Muscle of leg (tissue), 16 donors: ENCODE measurements at places on chromosomes 1 and 21. TPM values are rescaled to one million over a fixed set of nuclear protein-coding genes. Genes with fewer than 3 reads are reported as not detected.

DNA sequence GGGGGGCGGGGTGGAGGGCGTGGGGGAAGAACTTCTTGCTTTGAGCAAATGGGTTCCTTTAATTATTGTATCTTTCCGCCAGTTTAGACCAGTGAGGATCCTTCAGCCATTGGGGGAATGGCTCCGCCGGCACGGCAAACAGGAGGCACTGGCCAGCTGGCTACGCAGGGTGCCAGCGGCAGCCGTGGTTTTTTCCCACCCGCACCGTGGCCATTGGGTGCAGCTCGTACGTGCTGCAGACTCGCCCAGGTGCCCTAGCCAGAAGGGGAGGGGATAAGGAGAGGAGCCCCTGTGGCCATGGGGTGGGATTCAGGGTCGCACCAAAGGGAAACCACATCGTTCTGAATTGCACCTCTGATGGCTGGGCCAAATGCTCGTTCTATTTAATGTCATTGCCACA lies 65.6 kb downstream of the RGSL1 start:
- H3K4me1 ChIP-seq = no peaks in the 10 kb centered on the region
- no peak overlapping the region for H3K27ac ChIP-seq
- H3K4me3 ChIP-seq = no peak overlapping the region

- no peak overlapping the region for H3K27ac ChIP-seq
- H3K27me3 ChIP-seq = no peaks in the 10 kb centered on the region
- H3K36me3 ChIP-seq = no peaks in the 10 kb centered on the region
- peaks cover 2% of the 10 kb centered on the region for H3K4me1 ChIP-seq
- no peak overlapping the region for H3K4me3 ChIP-seq
Measured at GRCh38 chr1:45880930-45881329, 77.5 kb downstream of the MAST2 start.

GRCh38 chr1:236161230-236161629 lies 18.9 kb downstream of the GPR137B start:
- H3K27me3 ChIP-seq = no peaks in the 10 kb centered on the region
- H3K36me3 ChIP-seq = no peaks in the 10 kb centered on the region
- H3K4me1 ChIP-seq = no peaks in the 10 kb centered on the region
- no peak for DNase-seq

- DNase-seq = no peak
- H3K36me3 ChIP-seq = no peaks in the 10 kb centered on the region
- H3K27ac ChIP-seq = no peak overlapping the region
- H3K4me3 ChIP-seq = no peak overlapping the region
Measured at GRCh38 chr1:183831311-183831710, 26.4 kb downstream of the RGL1 start.

- H3K4me1 ChIP-seq = no peaks in the 10 kb centered on the region
- no peak overlapping the region for H3K27ac ChIP-seq
- H3K4me3 ChIP-seq = no peak overlapping the region
- H3K36me3 ChIP-seq = no peaks in the 10 kb centered on the region
- no peaks in the 10 kb centered on the region for H3K27me3 ChIP-seq
Measured at GRCh38 chr1:116560704-116561490, 9.9 kb downstream of the CD58 start.

DNA sequence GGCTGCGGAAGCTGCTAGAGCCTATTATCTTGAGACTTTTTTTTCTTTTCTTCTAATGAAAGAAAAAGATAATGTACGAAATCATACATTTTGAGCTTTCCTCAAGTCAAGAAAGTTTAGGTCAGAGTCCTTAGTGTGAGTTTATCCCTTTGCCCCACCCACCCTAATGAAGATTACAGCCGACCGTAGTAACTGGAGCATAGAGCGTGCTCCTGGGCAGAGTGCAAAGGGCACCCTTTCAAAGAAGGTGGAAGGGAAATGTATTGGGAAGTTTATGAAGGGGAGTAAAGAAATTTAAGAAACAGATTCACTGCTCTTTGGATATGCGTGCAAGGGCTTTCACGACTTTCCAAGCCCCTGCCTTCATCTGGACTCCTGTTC lies 17.2 kb downstream of the GNG12 start:
- no peak for DNase-seq
- no peaks in the 10 kb centered on the region for H3K36me3 ChIP-seq

DNA sequence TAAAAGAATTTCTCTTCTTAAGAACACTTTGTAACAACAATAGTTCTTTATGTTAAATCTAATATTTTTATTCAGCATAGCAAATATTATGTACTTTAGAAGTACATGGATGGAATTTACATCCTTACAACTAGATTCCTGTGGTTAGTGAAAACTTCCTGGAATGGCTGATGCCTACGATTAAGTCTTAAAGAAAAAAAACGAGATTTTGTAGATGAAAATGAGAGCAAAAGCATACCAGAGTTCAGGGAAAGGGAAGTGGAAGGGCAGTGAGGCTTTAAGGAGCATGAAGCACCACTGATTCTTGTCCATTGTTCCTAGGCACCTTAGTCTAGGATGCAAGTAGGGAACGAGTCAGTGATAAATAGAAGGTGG lies 26.7 kb downstream of the CFH start:
- peaks cover 2% of the 10 kb centered on the region for H3K36me3 ChIP-seq
- no peak overlapping the region for H3K4me3 ChIP-seq
- H3K27me3 ChIP-seq = no peaks in the 10 kb centered on the region
- no peak for DNase-seq
- H3K27ac ChIP-seq = no peak overlapping the region

- H3K4me3 ChIP-seq = no peak overlapping the region
- no peak overlapping the region for H3K27ac ChIP-seq
- DNase-seq = no peak
- H3K4me1 ChIP-seq = no peaks in the 10 kb centered on the region
- H3K36me3 ChIP-seq = peaks cover 41% of the 10 kb centered on the region
Measured at GRCh38 chr1:200653022-200653462, 16.7 kb downstream of the DDX59 start.

GRCh38 chr21:38221594-38221993 lies 35.2 kb upstream of the KCNJ15 start:
- no peak overlapping the region for H3K27ac ChIP-seq
- no peaks in the 10 kb centered on the region for H3K27me3 ChIP-seq
- H3K4me1 ChIP-seq = no peaks in the 10 kb centered on the region

DNA sequence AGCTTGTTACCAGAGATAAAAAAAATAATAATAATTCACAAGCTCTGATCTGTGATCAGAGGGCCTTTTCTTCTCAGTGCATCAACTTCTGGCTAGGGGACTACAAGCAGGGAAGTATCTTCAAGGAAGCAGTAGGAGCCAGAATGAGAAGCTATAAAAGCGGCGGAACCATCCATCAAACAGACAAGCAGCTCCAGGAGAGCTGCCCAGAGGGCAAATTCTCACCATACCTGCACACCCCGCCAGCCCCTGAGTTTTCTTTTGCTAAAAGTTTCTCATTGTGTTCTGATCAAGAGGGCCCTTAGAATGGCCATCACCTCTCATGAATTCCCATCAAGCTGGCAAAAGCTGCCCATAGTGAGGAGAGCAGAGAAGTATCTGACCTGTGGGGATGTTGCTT lies 99.4 kb downstream of the SMYD2 start:
- no peak overlapping the region for H3K4me3 ChIP-seq
- peaks cover 49% of the 10 kb centered on the region for H3K36me3 ChIP-seq
- no peaks in the 10 kb centered on the region for H3K4me1 ChIP-seq

DNA sequence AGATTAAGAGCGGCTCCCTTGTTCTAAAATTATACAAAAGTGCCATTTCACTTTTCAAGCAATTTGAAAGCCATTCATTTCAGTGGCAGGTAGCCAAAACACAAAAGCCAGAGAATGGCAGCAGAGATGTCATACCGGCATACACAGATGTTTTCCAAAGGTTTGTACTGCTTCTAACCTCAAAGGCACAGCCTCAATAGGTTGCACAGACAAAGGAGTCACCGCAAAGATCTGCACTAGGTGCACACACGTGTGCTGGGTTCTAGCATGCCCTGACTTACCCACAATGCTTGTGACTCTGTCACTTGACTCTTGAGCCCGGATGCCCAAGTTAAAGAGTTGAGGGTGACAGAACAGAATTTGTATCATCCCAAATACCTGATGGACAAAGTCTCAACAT lies 448.9 kb upstream of the ADGRL2 start:
- no peaks in the 10 kb centered on the region for H3K4me1 ChIP-seq
- H3K27me3 ChIP-seq = no peaks in the 10 kb centered on the region
- DNase-seq = no peak
- H3K4me3 ChIP-seq = no peak overlapping the region
- no peak overlapping the region for H3K27ac ChIP-seq

GRCh38 chr1:196680107-196680506 lies 28.3 kb downstream of the CFH start:
- no peak overlapping the region for H3K27ac ChIP-seq
- H3K27me3 ChIP-seq = no peaks in the 10 kb centered on the region
- no peak overlapping the region for H3K4me3 ChIP-seq

GRCh38 chr1:225863167-225863566 lies 19.0 kb downstream of the TMEM63A start:
- peaks cover 86% of the 10 kb centered on the region for H3K36me3 ChIP-seq
- H3K4me3 ChIP-seq = no peak overlapping the region
- DNase-seq = no peak
- no peaks in the 10 kb centered on the region for H3K27me3 ChIP-seq

GRCh38 chr1:204417074-204417997 lies 5.7 kb upstream of the PPP1R15B start:
- no peaks in the 10 kb centered on the region for H3K27me3 ChIP-seq
- H3K4me1 ChIP-seq = peaks cover 8% of the 10 kb centered on the region
- no peak overlapping the region for H3K4me3 ChIP-seq
- H3K27ac ChIP-seq = peak overlapping the region; percentile 13
- peak; percentile 66 for DNase-seq
- peaks cover 16% of the 10 kb centered on the region for H3K36me3 ChIP-seq

DNA sequence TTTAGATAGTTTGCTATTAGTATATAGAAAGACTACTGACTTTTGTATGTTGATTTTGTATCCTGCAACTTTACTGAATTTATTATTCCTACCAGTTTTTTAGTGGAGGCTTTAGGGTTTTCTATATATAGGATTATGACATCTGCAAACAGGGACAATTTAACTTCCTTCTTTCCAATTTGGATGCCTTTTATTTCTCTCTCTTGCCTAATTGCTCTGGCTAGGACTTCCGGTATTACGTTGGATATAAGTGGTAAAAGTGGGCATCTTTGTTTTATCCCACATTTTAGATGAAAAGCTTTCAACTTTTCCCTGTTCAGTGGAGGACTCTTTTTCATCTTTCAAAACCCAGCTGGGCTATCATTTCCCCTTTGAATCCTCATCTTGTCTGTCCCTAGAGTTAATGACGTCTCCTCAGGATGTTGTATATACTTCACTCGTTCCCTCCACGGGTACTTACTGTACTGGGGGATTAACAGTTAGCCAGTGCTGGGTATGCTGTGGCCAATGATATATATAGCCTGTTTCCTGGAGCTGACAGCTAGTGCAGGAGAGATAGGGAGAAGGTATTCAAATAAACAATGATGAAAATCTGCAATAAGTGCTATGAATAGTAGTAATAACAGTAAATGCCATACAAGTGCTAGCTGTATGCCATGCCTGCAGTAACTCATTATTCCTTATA lies 9.8 kb downstream of the ACOT11 start:
- H3K4me1 ChIP-seq = peaks cover 25% of the 10 kb centered on the region
- H3K27me3 ChIP-seq = no peaks in the 10 kb centered on the region
- no peak for DNase-seq
- H3K27ac ChIP-seq = no peak overlapping the region
- H3K36me3 ChIP-seq = no peaks in the 10 kb centered on the region

GRCh38 chr1:174262349-174263241 lies 103.3 kb downstream of the RABGAP1L start:
- no peak overlapping the region for H3K4me3 ChIP-seq
- no peak overlapping the region for H3K27ac ChIP-seq
- DNase-seq = peak; percentile 61
- no peaks in the 10 kb centered on the region for H3K36me3 ChIP-seq

- peaks cover 50% of the 10 kb centered on the region for H3K4me1 ChIP-seq
- peaks cover 16% of the 10 kb centered on the region for H3K27me3 ChIP-seq
- H3K4me3 ChIP-seq = peak overlapping the region; percentile 47
- peak overlapping the region; percentile 94 for H3K27ac ChIP-seq
- peak; percentile 98 for DNase-seq
Measured at GRCh38 chr1:31715087-31715872, 11.5 kb upstream of the COL16A1 start.

GRCh38 chr1:116820369-116820768 lies 66.1 kb downstream of the CD2 start:
- no peak for DNase-seq
- H3K27me3 ChIP-seq = no peaks in the 10 kb centered on the region
- no peak overlapping the region for H3K4me3 ChIP-seq

DNA sequence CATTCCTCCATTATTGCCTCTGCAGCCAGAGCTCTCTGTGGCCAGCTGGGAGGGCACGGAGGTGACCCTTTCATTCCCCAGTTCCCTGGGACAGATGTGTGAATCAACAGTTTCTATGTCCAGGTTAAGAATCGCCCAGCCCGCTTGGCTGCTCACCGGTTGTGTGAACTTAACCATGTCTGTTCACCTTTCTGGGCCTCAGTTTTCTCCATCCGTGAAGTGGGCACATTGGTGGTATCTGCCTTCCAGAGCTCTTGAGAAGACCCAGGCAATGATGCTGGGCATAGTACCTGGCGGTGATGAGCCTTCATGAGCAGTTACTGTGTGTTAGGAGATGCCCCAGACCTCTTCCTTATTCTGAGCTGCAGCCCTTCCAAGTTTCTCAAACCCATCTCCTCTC lies 238.3 kb downstream of the MATN1 start:
- no peak overlapping the region for H3K27ac ChIP-seq
- H3K27me3 ChIP-seq = no peaks in the 10 kb centered on the region
- H3K4me3 ChIP-seq = no peak overlapping the region
- no peaks in the 10 kb centered on the region for H3K36me3 ChIP-seq

- peaks cover 62% of the 10 kb centered on the region for H3K36me3 ChIP-seq
- H3K4me1 ChIP-seq = no peaks in the 10 kb centered on the region
- H3K4me3 ChIP-seq = no peak overlapping the region
- H3K27ac ChIP-seq = no peak overlapping the region
- H3K27me3 ChIP-seq = no peaks in the 10 kb centered on the region
- peak; percentile 55 for DNase-seq
Measured at GRCh38 chr1:20640183-20640597, 6.9 kb downstream of the PINK1 start.

SHISA4 gene
- total RNA-seq = 58.5 TPM

BRINP3 gene
- 2.5 TPM for total RNA-seq

CDK18 gene
- total RNA-seq = 3.1 TPM

LAD1 gene
- total RNA-seq = 5.1 TPM

SLC50A1 gene
- total RNA-seq = 18.6 TPM

CDA gene
- total RNA-seq = 0.13 TPM

TSPAN2 gene
- total RNA-seq = 17.6 TPM

PARP1 gene
- total RNA-seq = 64.9 TPM

ACTL8 gene
- total RNA-seq = not detected

MYOM3 gene
- total RNA-seq = 302 TPM

B3GALT2 gene
- 10.9 TPM for total RNA-seq

LIN28A gene
- not detected for total RNA-seq

NBPF3 gene
- total RNA-seq = 4.9 TPM

UBXN10 gene
- total RNA-seq = 0.22 TPM
